ENCODE measurements at places on chromosomes 5 and 9.

DNA sequence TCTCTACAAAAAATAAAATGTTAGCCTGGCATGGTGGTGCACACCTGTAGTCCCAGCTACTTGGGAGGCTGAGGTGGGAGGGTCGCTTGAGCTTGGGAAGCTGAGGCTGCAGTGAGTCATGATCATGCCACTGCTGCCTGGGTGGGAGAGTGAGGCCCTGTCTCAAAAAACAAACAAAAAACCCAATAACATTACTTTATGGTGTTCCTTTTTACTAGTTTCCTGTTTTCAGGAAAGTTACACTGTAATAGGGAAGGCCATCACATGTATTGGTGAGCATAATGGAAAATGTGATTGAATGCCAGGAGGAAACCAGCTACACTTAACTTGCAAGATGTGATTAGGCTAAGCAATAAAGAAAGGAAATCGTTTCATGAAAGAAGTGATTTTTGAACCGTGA lies 42.7 kb downstream of the SV2C start:
- DNase-seq, result no peak

GRCh38 chr9:98502311-98502975 lies 206.3 kb downstream of the GABBR2 start:
- no peak for DNase-seq

DNA sequence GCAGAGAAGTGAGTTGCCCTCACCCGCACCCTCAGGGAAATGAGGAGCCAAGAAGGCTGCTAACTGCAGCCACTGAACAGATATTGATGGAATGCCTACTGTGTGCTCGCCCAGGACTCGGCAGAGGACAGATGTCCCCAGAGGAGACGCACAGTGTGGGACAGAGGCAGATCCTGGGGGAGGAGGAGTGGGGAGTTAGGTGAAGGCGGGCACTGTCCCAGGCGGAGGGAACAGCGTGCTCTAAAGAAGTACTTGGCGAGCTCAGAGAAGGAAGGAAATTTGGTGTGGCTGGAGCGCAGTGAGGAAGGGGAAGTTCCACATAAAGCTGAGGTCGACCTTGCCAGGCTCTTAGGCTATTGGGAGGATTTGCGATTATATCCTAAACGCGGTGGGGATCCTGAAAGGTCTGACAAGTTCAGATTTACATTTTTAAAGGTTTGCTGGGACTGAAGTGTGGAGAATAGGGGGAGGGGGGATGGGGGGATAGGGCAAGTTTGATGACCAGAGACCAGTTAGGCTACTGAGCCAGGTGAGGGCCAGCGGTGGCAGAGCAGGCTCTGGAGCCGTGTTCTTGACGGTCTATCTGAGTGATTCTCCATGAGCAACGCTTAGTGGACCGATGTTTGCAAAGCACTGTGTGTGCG lies 23.6 kb upstream of the CERCAM start:
- DNase-seq, result no peak

GRCh38 chr5:14316471-14316870 lies 173.3 kb downstream of the TRIO start:
- no peak for DNase-seq

- no peak for DNase-seq
Observed at GRCh38 chr5:114335391-114335790, 26.5 kb upstream of the KCNN2 start.

GRCh38 chr9:119763260-119763659 lies 394.0 kb upstream of the BRINP1 start:
- DNase-seq, result no peak

DNA sequence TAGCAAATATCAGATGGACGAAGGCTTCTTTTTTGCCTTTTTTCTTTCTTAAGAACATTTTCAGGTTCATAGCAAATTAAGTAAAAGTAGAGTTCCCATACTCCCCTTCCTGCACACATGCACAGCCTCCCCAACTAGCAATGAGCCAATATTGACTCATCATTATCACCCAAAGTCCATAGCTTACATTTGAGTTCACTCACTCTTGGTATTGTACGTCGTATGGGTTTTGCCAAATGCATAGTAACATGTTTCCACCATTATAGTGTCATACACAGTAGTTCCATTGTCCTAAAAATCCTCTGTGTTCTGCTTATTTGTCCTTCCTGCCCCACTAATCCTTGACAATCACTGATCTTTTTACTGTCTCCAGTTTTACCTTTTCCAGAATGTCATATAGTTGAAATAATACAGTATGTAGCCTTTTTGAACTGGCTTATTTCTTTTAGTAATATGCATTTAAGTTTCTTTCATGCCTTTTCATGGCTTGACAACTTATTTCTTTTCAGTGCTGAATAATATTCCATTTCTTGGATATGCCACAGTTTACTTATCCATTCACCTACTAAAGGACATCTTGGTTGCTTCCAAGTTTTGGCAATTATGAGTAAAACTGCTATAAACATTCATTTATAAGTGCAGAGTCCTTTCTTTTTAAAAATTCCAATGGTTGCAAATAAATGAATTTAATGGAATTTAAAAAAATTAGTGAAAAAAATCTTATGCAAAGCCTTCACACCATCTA lies 242.1 kb downstream of the ISL1 start:
- no peak for DNase-seq

Measured in CD4-positive, alpha-beta T cell treated with Interleukin-4 for 4 hours (primary cell).